ENCODE measurements at places on chromosomes 1 and 21.

DNA sequence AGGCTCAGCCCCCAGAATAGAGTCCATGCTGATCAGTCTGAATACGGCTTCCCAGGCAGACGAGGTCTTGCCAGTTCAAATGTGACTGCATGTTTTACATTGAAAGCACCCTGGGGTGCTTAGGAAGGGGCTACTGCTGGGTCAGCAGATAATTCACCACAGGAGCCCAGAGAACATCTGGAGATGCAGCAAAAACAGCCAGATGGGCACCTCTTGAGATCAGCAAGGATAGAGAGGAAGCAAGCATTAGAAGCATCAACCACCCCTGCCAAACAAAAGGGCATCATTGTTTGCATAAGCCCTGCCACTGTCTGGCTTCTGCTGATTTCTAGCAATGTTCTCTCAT, 403.1 kb downstream of the RRAGC start:
- no peak for DNase-seq

DNA sequence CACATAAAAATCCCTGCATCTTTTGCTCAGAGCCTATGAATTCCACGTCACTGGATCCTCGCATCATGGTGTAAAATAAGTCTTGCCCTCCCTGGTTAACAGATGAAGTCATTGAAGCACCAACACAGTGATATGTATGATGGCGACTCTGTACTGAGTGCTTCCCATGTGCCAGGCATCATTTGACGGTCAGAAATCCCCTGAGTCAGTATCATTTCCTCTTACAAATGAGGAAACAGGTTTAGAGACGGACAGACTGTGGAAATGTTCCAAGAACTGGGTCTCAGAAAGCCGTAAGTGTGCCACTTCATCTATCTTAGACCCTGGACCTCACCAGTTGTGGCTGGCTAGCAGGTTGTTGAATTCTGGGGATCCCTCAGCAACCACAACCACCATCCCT, 5.1 kb upstream of the OLFML2B start:
- no peak for DNase-seq

GRCh38 chr1:22296701-22297591, 154.0 kb upstream of the WNT4 start:
- no peak for DNase-seq

DNA sequence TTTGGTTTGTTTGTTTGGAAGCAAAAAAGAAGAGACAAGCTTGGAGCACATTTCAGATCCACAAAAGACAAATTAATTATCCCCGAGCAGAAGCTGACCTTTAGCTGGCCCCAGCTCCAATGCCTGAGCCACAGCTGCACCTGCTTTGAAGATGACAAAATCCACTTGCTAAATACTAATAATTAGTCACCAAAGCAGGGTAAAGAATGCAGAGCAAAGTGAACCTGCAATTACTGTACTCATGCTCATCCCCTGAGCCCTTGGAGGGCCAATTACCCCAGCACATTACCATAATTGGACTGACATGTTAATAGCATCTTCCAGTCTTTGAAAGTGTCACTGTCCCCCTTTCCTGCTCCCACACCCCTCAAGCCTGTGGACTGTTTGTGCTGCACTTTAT, 38.2 kb upstream of the KCND3 start:
- no peak for DNase-seq

DNA sequence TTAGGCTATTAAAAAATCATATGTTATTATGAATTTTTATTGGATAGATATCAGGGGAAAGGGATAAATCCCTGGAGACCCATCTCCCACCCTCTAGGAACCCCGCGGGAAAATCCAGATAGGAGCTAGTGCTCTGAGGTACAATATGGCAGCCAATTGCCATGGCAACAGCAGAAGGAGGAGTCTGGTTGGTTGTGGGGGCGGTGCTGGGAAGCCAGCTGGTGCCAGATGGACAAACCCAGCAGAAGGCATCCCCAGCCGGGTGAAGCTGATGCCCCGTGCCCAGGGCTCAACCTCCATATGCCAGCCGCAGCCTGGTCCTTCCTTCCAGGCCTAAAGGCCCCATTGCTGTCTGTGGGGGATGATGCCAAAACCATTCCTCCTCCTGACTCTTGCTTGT, 38.3 kb downstream of the RHBG start:
- no peak for DNase-seq

DNA sequence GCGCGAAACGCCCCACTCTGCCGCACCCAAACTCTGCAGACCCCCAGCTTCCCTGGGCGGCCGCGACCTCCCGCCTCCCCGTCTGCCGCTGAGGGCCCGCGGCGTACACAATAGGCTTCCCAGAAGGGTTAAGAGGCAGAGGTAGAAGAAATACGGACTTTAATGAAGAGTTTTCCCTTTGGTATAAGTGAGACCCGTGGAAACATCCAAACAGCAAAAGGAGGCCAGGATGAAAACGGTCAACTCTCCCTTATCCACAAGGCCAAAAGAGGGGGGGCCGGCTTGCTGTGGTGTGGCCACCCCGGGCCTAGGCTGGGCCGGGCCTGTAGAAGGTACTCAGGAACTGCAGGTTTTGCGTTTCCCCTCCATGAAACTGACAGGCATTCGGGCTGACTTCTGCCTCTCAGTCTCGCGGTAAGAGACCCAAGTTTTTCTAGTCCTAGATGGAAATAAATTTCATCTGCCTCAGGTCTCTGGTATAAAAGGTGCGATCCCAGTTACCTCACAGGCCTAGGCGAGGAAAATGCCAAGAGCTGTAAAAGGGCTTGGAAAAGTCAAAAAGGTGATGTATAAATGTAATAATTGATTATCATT, 671 bp upstream of the PYGO2 start:
- no peak for DNase-seq

DNA sequence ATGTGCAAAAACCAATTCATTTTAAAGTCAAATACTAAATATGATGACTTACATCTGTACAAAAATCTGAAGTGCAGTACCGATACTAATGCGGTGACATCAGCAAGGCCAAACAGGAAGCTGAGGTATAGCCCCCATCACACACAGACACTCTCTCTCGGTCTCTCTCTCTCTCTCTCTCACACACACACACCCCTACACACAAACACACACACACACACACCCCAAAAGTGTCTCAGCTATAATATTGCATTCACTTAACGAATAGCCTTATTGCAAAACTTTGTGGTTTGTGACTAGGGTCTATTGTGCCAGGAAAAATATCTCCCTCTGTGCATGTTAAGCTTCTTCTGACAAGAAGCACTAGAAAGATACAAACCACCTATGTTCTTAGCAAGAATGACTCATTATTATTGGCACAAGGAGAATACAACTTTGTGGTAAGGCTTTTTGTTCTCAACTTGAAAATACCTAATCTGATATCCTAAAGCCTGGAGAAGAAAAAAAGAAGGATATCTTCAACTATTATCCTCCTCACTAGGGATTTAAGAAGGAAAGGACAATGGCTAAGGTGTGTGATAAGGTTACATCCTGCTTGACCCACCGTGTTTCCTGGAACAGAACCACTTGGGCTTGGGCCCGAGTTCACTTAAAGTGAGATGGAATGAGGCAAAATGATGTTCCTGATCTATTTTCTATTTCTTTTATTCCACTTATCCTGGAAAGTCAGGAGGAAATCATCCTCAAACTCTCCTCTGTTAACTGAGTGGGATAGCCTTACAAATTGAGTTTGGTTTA, 107.1 kb downstream of the NIBAN1 start:
- no peak for DNase-seq

GRCh38 chr21:43619344-43619743, 39.9 kb downstream of the HSF2BP start:
- DNase-seq, result no peak

GRCh38 chr1:165841582-165842017, 14.2 kb downstream of the UCK2 start:
- no peak for DNase-seq

DNA sequence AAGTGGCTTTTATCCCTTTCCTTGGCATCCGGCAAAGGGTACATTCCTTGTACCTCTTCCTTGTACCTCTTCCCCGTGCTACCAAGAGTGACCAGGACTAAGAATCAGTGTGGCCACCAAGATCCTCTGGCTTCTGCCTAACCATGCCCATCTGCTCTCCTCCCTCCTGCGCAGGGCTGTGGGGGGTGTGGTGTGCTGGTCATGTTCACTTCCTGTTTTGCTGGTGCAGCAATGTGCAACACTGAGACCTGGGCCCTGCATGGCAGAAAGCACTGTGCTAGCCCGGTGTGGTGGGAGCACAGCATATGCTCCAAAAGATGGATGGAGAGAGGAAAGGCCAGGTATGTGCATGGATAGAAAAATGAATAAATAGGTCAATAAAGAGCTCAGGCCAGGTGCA, 33.3 kb upstream of the TENT5C start:
- DNase-seq, result peak; percentile 4

DNA sequence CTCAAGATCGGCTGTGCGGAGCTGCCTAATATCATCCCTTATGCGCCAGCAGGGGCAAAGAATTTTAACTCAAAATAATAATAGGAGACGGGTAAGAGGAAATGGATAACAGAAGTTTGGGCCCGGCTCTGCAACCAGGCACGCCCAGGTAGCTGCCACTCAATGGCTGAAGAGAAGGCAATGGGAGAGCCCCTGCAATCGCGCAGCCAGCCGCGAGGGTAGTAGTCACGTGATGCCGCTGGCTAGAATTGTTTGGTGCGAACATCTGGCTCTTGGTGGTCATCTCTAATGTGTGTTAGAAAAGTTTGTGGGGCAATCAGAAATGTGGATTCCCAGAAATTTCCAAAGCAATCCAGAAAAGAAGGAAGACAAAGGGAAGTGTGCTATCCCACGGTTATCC, 12.3 kb downstream of the BARHL2 start:
- no peak for DNase-seq

Data from stimulated activated CD8-positive, alpha-beta memory T cell treated with anti-CD3 and anti-CD28 coated beads, Interleukin-7, amount 100 ng/mL, for 1 hour (primary cell).